ENCODE measurements at places on chromosomes 12 and 14.

- no peak for DNase-seq
Observed at GRCh38 chr12:172732-173161, 41.2 kb downstream of the SLC6A12 start.

DNA sequence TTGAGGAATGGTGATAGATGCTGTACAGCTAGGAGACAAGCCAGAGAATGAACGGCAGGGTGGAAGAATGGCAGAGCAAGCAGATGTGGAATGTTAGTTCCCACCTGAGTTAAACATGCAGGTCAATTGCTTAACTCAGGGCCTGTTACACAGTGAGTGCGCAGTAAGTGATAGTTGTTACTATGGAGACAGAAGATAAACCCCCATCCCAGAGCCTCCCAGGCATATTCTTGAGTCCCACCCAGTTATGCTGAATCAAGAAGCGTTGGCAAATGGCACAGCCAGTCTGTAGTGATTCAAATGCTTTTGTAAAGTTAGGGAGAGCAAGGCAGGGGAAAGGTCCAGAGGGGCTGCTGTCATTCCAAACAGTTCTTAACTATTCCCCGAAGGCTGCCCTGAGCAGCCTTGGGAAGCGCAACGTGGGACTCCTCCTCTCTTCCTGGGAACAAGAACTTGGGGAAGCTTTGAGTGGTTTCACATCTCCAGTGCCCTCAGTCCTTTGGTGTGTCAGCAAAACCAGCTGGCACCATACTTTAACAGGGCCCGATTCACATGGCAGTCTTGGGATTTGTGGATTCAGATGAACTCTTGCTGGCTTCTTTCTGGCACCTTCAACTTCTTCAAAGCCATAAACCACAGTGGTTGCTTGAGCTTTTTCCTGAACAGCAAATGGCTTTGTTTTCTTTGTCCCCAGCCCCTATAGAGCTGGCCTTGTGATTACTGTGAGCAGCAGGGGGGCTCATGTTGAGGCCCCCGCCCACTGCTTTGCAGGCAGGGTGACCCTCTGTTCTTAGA is 66.4 kb downstream of the PPM1A start:
- no peak for DNase-seq

DNA sequence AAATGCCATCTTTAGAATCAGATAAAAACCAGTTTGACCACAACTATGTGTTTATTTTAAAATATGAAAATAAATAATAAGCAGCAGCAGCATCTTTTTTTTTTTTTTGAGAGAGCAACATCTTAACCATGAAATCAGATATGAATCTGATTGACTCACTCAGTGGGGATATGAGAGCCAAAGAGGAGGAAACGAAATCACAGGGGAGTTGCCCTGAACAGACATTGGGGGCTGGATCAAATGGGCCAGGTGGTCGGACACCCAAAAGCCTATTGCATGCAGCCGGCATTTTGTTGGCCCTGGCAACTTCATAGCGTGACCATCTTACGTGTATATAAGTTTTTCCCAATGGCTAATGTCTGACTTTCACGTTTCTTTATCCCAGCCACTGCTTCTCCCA is 321.1 kb downstream of the NPAS3 start:
- no peak for DNase-seq

GRCh38 chr12:96313606-96314005 is 86.6 kb downstream of the CDK17 start:
- DNase-seq, result no peak

- DNase-seq, result peak; percentile 11
Observed at GRCh38 chr14:80587096-80587724, 354.3 kb downstream of the CEP128 start.

DNA sequence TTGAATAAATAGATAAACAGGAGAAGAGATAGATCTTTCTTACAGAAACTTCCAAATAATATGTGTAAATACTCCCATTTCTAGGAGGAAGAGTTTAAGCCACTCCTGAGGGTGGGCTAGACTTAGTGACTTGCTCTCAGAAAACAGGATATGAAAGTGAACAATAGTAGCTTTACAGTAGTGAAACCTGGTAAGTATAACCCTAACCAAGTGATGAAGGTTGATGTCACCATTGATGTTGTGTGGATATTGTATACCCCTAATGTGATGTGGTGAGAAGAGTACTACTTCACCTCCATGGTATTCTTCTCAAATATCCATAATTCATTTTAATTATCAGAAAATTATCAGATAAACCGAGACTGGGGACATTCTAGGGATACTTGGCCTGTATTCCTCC is 20.9 kb downstream of the AKAP6 start:
- DNase-seq, result no peak

- no peak for DNase-seq
Observed at GRCh38 chr14:21262410-21262809, 6.8 kb downstream of the HNRNPC start.

DNA sequence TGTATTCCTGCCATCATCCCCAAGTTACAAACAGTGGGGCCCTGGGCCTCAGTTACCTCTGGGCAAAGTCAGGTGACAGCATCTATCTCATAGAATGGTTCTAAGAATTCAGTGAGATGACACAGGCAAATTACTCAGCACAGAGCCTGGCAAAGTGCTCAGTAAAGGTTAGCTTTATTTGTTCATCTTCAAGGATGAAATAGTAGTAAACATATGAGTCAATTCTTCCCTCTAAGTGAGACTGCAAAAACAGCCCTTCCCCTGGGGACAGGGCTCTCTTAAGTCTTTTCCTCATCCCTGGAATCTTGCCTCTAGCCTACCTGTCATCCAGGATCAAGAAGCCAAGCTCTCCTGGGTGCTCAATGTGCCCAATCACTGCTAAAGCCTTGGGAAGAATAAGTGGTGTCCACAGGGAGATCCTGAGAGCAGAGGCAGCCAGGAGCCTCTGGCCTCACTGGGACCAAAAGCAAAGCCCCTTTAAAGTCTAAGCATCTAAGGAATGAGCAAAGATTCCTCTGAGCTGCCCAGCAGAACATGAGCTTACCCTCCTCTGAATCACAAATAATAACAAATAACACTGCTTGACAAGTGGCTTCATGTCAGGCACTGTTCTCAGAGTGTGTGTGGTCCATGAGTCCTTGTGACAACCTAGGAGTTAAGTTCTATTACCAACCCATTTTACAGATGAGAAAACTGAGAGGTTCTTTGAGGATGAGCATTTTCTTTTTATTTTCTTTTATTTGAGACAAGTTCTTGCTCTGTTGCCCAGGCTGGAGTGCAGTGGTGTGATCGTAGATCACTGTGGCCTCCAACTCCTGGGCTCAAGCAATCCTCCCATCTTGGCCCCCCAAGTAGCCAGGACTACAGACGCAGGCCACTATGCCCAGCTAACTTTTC is 12.1 kb downstream of the NUAK1 start:
- DNase-seq, result no peak

- no peak for DNase-seq
Observed at GRCh38 chr12:108040947-108041346, 88.1 kb upstream of the WSCD2 start.

DNA sequence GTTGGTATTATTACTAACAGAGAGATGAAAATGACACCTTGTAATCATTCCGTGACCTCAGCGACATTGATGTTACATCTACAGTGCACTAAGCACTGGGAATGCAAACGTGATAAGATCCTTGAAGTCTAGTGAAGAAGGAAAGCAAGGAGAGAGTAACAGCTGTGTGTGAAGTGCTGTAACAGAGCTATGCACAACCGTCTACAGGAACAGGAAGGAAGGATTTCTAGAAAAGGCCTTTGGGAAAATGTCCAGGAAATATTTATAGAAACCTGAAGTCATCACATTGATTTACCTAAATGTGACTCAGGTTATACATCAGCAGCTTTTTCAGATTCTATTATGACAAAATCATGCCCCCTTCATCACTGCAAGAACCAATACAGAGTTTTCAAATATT is 304.2 kb upstream of the AMIGO2 start:
- no peak for DNase-seq

GRCh38 chr12:100858656-100859055 is 64.1 kb downstream of the ANO4 start:
- DNase-seq, result no peak

GRCh38 chr12:57456145-57456700 is 1.1 kb downstream of the INHBE start:
- no peak for DNase-seq

DNA sequence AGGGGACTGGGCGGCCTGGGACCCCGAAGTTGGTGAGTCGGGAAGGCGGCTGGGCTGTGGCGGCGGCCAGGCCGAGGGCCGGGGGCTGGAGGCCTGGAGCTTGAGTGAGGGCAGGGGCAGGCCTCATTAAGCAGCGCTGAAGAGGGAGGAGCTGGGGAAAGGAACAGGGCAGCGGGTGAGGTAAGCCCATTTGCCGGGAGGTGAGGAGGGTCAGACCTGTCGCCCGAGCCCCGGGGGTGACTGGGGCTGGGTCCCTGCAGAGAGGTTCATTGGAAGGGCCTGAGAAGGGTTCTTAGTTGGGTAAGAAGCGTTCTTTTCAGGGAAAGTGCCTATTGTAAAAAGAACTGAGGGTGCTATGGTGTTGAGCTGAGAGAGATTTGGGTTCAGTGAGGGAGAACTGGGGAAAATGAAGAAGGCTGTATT is 441 bp downstream of the RAB5B start:
- no peak for DNase-seq

DNA sequence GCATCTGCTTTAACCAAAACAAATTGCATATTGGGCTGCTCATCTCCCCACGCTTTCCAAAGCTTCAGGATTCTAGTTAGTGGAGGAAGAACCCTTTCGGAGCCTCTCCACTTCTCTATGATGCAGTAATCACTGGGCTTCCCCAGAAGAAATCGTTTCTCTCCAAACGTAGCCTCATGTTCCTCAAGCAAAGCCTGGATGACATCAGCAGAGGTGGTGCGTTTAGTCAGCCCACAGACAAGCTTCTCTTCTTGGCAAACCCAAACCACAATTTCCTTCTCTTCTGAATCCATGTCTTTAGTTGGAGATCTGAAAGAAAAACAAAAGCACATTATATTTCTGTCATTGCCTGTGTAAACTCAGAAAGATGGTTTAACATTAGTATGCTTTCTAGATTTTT is 30.6 kb downstream of the RASSF9 start:
- DNase-seq, result no peak

DNA sequence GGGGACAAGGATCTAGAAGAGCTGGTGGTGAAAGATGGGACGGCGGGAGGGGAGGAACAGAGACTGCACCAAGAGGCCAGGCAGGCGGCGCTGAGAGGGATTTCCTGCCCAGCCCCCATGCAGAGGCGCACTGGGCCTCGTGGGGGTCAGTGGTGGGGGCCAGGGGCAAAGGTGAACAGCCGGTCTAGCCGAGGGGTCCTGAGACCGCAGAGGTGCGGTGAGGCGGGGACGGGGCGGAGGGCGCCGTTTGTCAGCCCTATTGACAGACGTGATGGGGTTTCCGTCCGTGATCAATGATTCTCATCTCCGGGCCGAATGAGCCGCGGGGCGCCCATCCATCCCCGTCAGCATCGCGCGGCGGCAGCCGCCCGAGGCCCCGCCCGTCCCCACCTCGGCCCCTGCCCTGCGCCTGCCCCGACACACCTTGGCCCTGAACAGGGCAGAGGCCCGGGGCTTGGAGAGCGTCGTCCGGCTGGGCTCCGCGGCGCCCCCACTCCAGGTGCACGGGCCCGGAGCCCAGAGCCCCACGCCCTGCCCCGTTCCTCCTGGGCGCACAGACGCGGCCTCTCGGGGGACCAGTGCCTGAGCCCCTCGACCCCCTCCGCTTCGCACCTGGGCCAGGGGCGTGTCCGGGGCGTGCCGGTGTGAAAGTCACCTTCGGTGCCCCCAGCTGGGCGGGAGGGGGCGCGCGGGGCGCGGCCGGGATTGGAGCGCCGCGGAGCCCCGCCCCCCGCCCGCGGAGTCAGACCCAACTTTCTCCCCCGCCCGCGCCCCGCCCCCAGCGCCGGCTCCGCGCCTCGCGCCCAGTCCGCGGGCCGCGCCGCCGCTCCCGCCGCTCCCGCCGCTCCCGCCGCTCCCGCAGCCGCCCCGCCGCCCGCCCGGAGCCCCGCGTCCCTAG is at the start of gene NXPH4:
Gene NXPH4 (plus strand): TSS at position 781 of the 898 bp plus-strand sequence. CDS start 176 bp downstream, outside the sequence.
- DNase-seq, result no peak

DNA sequence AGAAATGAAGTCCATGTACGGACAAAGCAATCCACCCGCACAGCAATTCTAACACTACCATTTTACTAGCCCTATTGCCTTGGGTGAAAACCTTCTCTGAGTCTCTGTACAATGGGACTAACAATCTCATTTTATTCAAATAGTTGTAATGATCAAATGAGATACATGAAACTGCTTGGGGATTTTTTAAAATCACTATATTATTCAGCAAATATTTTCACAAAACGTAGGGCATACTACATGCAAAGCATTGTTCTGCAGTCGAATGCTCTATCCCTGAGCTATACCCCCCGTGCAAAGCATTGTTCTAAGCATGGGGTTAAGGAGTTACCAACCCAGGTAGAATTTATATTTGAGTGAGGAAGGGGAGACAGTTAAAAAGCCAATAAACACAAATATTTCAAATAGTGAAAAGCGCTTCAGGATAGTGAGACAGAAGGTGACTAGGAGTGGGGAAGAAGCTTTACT is 554 bp upstream of the ATF7 start:
- no peak for DNase-seq

- no peak for DNase-seq
Observed at GRCh38 chr12:123713398-123713797, 1.2 kb downstream of the ATP6V0A2 start.

DNA sequence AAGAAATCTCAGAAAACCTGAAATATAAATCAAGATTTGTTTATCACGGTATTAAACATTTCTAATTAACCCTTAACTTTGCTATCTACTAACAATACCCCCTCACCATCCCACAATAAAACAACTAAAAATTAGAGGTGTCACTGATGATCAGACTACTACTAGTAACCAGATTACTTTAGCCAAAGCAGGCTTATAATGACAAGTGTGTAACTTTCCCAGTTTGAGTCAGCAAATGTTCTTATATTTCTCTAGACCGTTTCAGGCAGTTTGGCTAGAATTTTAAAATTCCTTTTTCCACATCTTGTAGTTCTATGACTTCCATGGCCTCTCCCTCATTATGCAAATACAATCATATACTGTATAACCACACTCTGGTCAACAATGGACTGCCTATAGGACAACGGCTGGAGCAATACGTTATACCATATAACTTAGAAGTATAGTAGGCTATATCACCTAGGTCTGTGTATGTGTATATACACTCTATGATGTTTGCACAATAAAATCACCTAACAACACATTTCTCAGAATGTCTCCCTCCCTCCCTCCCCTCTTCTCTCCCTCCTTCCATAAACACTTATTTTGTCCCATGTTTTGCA is 102.1 kb downstream of the DENND5B start:
- DNase-seq, result no peak

Data from putamen (tissue), 1 donor.